Fibroblast of skin of back (primary cell): ENCODE measurements at places on chromosomes 2 and 18.

- no peak for DNase-seq
These were observed 241.2 kb downstream of the SEPTIN10 start for GRCh38 chr2:109372614-109373013.

GRCh38 chr2:11299439-11299838 is 45.0 kb downstream of the ROCK2 start:
- DNase-seq = no peak

GRCh38 chr2:63444565-63445288 is 143.6 kb downstream of the WDPCP start:
- no peak for DNase-seq

GRCh38 chr2:38665854-38666555 is at the start of gene GALM:
Gene GALM (plus strand): TSS chr2:38666114. CDS start chr2:38666162, 48 bp downstream.
- peak; percentile 93 for DNase-seq

DNA sequence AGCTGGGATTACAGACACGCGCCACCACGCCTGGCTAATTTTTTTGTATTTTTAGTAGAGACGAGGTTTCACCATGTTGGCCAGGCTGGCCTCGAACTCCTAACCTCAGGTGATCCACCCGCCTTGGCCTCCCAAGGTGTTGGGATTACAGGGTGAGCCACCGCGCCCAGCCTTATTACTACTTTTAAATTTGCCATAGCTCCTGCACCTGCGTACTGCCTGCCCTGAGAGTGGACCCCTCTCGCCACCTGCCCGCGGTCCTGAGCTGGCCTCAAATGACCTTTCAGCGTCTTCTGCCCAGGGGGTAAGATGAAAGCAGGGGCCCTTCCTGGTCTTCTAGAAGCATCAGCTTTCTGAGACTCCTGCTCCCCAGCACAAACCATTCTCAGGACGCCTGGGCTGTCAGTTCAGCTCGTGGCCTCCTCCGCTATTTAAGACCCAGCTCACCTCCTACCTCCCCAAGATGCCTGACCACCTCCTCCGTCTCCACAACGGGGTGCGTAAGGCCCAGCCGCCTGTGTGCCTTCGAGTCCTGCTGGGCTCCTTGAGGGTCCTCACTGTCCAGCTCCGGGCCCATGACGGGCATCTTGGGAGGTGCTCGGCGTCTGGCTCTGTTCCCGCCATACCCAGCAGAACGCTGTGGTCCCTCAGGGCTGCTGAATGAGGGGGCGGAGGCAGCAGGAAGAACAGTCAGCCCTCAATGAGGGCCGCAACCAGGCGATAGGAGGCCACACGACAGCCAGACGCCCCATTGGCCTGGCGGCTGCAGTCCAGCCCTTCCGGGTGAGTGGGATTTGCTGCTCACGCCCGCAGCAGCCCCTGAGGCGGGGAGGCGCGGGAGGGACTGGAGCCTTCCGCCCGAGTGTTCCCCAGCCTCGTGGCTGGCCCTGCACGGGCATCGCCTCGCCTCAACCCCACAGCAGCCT is 266.6 kb downstream of the TFCP2L1 start:
- DNase-seq = no peak

- DNase-seq = peak; percentile 53
These were observed 161.6 kb upstream of the CAPN13 start for GRCh38 chr2:30968660-30969397.

- no peak for DNase-seq
These were observed 9.1 kb downstream of the TWIST2 start for GRCh38 chr2:238856713-238857567.

DNA sequence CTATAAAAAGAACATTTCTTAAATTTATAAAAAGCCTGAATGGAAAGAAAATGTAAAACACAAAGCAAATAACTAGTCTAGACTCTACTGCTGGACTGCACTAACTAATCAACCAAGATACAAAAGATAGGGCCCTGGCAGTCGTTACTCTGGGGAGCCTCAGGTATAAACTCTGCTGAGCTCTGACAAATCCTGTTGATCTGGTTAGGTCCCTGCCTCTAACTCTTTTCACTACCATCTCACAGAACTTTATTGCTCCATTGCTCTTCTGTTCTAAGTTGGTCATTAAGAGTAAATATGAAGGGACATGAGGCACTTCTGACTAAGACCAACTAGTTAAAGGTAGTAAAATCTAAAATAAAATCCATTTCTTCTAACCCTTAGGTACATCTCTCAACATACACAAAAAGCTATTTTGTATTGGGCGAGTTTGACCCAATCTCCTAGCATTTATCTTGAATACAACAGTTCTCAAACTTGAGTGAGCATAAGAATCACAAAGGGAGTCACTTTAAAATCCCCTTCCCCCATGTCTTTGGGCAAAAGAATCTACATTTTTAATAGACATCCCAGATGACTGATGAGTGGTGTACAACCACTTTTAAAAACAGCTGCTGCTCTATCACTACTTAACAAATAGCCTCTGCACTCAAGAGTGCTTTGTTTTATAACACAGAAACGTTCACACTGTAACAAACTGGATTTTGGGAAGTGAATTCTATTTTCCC is 2.5 kb downstream of the CHN1 start:
- no peak for DNase-seq

GRCh38 chr2:46326231-46326980 is 29.2 kb downstream of the EPAS1 start:
- DNase-seq = no peak

GRCh38 chr2:227163485-227163997 is 464 bp downstream of the COL4A4 start:
- no peak for DNase-seq

- no peak for DNase-seq
These were observed 44.2 kb upstream of the VPS54 start for GRCh38 chr2:64063454-64063853.

- DNase-seq = no peak
These were observed 90.9 kb downstream of the ACVR1 start for GRCh38 chr2:157785200-157785599.

GRCh38 chr2:232335859-232336215 is 42.7 kb upstream of the ALPP start:
- no peak for DNase-seq

- peak; percentile 25 for DNase-seq
These were observed 533 bp downstream of the CXCR4 start for GRCh38 chr2:136117391-136117841.

- DNase-seq = no peak
These were observed 39.1 kb downstream of the SLC9A4 start for GRCh38 chr2:102512161-102512560.

DNA sequence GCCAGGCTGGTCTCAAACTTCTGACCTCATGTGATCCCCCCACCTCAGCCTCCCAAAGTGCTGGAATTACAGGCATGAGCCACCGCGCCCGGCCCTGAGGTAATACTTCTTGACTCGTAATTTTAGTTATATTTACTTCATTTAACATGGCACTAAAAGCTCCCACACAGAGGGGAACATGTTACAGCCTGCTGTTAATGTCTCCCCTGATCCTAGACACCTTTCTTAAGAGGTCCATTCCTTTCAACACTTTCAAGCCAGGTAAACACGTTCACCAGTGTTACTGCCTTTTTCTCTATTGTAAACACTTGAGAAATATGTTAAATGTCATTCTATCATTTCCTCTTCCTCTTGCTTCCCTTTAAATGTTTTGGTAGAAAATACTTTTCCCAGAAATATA is 161.4 kb downstream of the METTL4 start:
- no peak for DNase-seq

DNA sequence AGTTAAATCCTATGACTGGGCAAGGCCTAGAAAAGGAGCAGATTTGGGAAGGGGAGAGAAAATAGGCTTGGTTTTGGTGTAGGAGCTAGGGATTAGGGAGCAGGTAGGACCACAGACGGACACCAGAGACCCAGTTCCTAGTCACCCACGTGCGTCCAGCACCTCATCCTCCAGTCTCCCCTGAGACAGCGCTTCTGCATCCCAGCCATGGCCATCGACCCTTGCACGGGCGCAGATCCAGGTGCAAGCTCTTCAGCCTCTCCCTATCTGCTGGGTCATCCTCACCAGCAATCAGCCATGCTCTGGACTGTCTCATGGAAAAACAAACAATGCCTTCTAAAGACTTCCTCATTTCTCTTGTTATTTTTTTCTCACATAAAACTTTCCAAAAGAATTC is 246.8 kb upstream of the RAB6C start:
- no peak for DNase-seq

- no peak for DNase-seq
These were observed 43.7 kb upstream of the ZBTB7C start for GRCh38 chr18:48452861-48453323.

- DNase-seq = peak; percentile 2
These were observed 307.5 kb downstream of the GALR1 start for GRCh38 chr18:77557046-77557587.

DNA sequence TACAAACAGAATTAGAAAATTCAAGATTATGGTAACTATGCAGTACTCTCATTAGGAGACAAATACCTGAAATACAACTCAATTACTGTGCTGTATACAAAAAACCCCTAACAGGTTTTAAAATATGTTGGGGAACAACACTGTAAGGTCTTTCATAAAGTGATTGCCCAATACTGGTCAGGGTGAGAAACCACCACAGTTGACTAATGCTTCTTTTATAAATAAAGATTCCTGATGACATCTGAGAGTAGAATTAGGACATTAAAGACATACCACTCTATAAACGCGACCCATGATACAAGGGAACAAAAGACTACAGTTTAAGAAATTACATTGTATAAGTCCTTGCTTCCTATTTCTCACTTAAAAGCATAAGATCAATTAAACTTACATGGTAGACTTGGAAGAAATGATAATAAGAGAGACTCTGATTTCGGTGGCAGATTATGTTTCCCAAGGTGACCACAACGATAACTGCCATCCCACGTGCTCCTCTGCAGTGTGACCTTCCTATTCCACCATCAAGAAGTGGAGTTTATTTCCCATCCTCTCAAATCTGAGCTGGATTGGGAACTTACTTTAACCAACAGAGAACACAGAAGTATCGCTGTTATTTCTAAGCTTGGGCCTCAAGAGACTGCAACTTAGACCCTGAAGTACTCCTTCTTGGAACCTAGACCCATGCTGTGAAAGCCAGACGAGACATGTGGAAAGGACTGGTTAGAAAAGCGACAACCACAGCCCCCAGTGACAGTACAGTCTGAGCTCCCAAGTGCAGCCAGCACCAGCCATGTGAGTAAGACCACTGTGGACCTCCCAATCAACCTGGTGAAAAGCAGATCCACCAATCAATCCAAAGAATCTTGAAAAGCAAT is 52.3 kb downstream of the ZNF521 start:
- DNase-seq = peak; percentile 70

- peak; percentile 21 for DNase-seq
These were observed 142.6 kb downstream of the RAPGEF4 start for GRCh38 chr2:172878260-172878659.

DNA sequence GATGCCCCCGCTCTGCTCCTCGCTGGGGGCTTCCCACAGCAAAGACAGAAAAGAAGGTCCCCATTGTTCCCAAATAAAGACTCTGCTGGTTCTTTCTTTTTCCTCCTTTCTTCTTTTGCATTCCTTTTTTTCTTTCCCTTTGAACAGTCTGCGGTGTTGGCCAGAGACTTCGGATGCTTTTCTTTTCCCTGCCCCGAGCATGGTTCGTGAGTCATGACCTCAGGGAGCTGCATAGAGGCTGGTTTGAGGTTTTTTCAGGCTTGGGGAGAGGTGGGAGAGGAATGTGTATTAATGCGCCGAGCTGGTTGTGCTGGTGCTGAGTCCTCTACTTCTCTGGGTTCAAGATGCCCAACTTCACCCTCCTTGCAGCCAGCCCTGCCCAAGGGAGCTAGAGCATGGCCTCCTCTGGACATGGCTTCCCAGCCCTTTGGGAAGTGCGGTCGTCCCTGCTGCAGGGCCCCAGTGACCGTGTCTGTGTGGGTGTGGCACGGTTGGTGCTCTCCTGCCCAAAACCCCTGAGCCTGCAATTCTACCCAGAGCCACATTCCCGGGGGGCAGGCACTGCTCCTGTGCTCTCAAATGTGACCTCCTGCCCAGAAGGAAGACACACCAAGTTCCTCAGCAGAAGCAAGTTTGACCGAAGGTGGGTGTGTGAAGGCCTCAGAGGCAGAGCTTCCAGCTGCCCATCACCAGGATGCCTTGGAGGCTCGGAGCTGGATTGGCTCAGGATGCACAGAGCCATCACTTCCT is 9.0 kb upstream of the ARHGEF4 start:
- peak; percentile 84 for DNase-seq

GRCh38 chr18:43275546-43275945 is 1.7 kb downstream of the SYT4 start:
- no peak for DNase-seq

GRCh38 chr2:11438555-11439080 is 27.3 kb downstream of the E2F6 start:
- no peak for DNase-seq

DNA sequence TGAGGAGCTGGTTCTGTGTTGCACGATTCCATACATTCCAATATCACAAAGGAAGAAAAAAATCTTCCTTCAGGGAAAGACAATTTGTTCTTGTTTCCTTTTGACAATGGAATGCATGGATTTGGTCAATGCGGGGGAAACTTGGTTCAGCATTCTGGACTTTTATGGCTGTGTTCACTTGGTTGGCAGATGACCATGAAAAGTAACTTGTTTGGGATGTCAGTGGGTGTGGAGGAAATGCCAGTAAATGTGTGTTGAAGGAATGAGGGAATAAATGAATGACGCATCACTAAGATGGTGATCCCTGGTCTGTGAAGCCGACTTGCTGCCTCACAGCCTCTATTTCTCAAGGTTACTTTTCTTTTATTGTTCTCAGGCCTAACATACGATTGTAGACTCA is 53.7 kb downstream of the THUMPD2 start:
- peak; percentile 74 for DNase-seq

DNA sequence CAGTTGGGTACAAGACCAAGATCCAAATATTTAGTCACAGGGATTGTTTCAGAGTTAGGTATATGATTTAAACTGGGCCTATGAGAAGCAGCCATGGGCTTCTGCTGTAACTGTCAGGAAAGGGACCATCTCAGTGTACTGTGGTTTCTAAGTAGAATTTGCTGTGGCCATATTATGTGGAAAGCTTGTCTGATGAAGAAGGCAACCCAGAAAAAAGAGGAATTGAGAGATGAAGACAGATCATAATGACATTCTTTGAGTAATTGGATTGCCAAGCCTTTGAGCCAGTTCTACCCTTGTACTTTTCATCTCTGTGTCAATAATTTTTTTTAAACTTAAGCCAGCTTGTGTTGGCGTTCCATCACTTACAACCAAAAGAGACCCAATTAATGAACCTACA is 259.6 kb downstream of the NUP35 start:
- DNase-seq = no peak

- DNase-seq = no peak
These were observed 147.0 kb upstream of the ID2 start for GRCh38 chr2:8534729-8535468.

- no peak for DNase-seq
These were observed 32.2 kb upstream of the REL start for GRCh38 chr2:60849187-60849586.

DNA sequence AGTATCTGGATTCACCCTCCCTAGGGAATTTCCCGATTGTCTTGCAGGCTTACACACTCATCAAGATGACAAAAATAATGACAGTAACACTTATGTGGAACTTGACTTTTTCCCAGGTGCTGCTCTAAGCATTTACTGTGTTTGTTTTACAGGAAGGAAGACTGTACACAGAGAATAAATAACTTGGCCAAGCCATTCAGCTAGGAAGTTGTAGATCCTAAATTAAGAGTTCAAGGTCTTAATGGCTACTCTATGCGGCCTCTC is 549 bp upstream of the DPP4 start:
- no peak for DNase-seq

- no peak for DNase-seq
These were observed 15.5 kb downstream of the TTC32 start for GRCh38 chr2:19886261-19886660.
